Pancreas (tissue), 10 donors: ENCODE measurements at places on chromosomes 13 and 19. TPM values are rescaled to one million over a fixed set of nuclear protein-coding genes. Genes with fewer than 3 reads are reported as not detected.
A peak's percentile ranks its signal among the peaks of the same experiment; 100 is the strongest.

The PDX1 gene
- 26.1 TPM for polyA plus RNA-seq

DNA sequence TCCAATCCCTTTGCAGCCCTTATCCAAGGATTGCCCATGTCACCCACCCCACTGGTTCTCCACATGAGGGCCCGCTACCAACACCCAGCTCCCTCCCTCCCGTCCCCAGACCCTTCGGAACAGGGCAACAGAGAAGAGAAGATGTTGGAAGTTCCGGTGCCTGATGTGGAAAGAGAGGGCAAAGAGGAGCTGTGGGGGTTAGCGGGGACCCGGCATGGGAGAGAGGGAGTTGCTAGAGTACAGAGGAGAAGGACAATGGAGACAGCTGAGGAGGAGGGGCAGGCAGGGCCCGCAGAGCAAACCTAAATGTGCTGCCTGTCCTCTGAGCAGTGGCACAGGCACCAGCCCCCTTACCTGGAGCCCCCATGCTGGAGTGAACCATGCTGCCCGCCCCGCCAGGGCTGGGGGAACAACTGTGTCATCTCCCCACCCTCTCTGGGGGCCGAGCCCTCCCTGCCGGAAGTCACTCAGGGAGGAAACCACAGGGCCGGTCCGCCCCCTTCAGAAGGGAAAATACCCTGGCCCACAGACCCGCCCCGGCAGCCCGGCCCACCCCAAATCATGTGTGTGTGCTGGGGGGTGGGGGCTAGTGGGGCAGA lies at the start of gene POU2F2:
Gene POU2F2 (minus strand): TSS at position 417 of the 599 bp plus-strand sequence. CDS start 35 bp downstream, at position 382.
- no peaks in the 10 kb centered on the region for H3K27me3 ChIP-seq
- H3K4me1 ChIP-seq = no peaks in the 10 kb centered on the region
- no peak within 1 kb of the TSS for H3K27ac ChIP-seq
- H3K4me3 ChIP-seq = no peak within 1 kb of the TSS
- peak; percentile 76 for DNase-seq
- no peaks in the 10 kb centered on the region for H3K36me3 ChIP-seq

DNA sequence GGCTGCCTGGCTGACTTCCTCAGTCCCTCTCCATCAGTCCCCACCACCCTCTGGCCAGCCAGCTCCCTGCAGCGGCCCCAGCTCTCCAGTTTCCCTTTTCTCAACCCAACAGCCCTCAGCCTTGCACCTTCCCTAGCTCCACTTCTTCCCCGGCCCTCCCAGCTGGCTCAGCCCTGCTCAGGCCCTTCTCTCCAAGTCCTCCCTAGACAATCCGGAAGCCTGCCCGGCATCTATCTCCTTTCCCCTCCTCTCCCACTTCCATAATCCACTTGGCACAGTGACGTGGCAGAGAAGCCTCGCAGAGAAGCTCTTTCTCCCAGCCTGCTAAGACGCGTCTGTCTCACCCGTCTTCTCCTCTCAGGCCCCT lies 1.1 kb downstream of the UBXN6 start:
- DNase-seq = no peak
- H3K4me3 ChIP-seq = peak overlapping the region; percentile 53

DNA sequence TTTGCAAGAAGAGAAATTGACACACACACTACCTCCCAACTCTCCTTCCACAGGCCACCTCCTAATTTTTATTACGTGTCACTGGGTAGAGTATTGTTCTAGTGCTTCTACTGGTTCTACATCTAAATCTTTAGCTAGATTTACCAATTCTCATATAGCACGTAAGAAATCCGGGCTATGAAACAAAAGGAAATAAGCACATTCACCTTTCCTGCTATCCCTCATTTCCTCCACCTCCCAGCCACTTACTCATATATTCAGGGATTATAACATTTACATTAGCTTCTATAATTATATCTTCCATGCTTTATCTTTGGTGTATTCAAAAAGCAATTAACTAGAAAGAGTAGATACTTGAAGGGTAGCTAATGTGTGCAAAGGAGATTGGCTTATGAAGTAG lies 39.7 kb downstream of the USP12 start:
- no peak for DNase-seq
- no peaks in the 10 kb centered on the region for H3K36me3 ChIP-seq
- no peak overlapping the region for H3K4me3 ChIP-seq
- H3K4me1 ChIP-seq = peaks cover 7% of the 10 kb centered on the region

- no peak for DNase-seq
- no peak overlapping the region for H3K27ac ChIP-seq
- no peaks in the 10 kb centered on the region for H3K36me3 ChIP-seq
- H3K27me3 ChIP-seq = no peaks in the 10 kb centered on the region
- H3K4me1 ChIP-seq = no peaks in the 10 kb centered on the region
Measured at GRCh38 chr13:43537124-43537523, 249.6 kb downstream of the ENOX1 start.

GRCh38 chr19:44753932-44754749 lies 5.6 kb downstream of the BCL3 start:
- peak overlapping the region; percentile 16 for H3K4me3 ChIP-seq
- DNase-seq = peak; percentile 93
- peaks cover 14% of the 10 kb centered on the region for H3K4me1 ChIP-seq

DNA sequence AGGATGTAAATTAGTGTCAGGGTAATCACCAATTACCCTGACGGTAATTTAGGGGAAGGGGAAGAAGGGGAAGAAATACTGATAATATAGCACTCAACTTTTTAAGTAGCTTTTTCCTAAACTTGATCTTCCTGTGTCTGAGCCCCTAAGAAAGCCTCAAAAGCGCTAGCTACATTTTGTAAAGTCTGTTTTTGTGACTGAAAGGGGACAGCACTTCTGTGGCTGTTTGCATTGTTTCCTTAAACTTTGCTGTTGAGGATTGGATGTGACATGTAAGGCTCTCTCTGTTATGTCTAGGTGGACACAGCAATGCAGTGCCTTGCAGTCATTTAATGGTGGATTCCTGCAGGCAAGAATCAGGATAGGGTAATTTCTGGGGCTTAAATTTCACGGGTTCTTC lies 42.8 kb downstream of the SPATA13 start:
- no peaks in the 10 kb centered on the region for H3K27me3 ChIP-seq
- H3K4me3 ChIP-seq = no peak overlapping the region
